Activated CD4-positive, alpha-beta T cell treated with anti-CD3 and anti-CD28 coated beads, Interleukin-2, amount 10 ng/mL, durations not matched to agents 7 days and 5 days (primary cell): ENCODE measurements at places on chromosomes 7 and 10.

DNA sequence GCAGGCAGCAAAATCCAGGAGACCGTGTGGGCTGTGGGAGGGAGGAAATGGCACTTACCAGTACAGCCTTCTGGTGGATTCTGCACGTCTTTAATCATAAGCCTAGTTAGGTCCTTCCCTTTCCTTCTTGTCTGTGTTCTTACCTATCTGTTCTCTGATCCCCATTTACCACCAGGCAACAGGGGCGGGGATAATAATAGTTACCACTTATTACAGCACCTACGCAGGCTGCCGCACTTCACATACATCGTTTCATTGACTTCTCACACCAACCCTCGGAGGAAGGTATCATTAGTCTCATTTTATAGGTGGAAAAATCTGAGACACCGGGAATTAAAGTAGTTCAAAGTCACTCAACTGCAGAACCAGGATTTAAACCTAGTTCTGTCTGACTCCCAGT, 4.5 kb upstream of the EPHA1 start:
- DNase-seq: no peak

GRCh38 chr7:128757203-128757602, 18.0 kb downstream of the CALU start:
- DNase-seq: no peak

DNA sequence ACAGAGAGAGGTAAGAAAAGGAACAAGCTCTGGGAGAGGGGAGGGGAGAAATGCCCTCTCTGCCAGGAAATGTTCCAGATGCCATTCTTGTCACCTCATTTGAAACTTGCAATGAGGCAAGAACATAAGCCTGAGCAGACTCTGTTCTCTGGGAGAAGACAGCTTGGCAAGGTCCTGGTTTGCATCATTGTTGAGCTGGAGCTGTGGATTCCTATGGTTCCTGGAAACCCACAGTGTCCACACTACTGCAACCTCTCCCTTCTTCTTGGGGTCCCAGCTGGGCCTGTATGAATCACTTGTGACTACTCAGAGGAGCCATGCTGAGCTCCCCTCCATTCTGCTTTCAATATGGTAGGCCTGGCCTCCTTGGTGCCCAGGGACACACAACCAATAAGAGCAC, 60.8 kb upstream of the HECTD2 start:
- DNase-seq: no peak

- DNase-seq: no peak
These were observed 13.3 kb upstream of the TSGA13 start for GRCh38 chr7:130699686-130700085.

DNA sequence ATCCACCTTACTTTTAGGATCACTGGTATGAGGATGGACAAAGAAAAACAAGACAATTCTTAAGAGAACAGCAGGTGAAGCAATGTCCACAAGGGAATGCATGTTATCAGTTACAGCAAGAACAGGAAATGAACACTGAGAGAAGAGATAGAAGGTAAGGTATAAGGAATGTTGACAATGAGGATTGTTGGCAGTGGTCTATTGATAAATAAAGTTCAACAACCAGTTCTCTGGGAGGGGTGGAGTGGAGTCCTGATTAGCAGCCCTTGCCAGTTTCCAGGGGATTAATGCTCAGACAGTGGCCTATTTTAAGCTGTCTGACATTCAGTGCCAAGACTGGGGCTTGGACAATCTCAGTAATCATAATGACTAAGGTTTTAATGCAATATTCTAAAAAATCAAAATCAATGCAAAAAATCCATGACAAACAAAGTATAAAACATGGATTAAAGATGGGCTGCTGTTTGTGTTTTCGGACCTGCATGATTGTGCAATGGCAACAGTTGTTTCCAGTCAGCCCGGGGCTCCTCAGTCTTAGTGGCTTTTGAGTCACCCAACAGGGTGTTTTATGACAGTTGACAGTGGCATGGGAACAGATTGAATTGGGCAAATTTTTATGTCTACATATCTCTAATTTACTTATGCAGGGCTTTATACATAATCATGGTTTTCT, 13.8 kb upstream of the AKR1B1 start:
- DNase-seq: no peak

DNA sequence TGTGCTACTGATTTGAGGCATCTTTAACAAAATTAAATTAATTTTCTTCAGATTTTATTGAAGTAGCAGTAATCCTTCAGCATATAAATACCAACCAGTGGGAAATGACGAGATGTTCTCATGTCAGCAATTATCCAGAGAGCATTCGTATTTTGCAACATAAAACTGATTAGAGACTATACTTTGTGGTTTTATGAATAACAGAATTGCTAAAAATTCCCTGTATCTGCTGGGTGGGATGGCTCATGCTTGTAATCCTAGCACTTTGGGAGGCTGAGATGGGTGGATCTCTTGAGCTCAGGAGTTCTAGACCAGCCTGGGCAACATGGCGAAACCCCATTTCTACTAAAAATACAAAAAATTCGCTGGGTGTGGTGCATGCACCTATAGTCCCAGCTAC, 56.9 kb downstream of the ATAD1 start:
- DNase-seq: no peak

GRCh38 chr7:968205-969105, 6.9 kb downstream of the COX19 start:
- no peak for DNase-seq

DNA sequence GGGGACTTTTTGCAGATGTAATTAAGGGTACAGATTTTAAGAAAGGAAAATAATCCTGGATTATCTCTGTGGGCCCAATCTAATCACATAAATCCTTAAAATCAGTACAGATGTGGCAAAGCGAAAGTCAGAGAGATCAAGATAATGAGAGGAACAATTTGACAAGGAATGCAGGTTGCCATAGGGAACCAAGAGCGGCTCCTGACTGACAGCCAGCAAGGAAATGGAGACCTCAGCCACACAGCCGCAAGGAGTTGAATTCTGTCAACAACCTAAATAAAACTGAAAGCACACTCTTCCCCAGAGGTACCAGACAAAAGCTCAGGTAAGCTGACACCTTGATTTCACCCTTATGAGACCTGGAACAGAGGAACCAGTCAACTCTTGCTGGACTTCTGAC, 3.4 kb upstream of the PNPLA8 start:
- DNase-seq: no peak

DNA sequence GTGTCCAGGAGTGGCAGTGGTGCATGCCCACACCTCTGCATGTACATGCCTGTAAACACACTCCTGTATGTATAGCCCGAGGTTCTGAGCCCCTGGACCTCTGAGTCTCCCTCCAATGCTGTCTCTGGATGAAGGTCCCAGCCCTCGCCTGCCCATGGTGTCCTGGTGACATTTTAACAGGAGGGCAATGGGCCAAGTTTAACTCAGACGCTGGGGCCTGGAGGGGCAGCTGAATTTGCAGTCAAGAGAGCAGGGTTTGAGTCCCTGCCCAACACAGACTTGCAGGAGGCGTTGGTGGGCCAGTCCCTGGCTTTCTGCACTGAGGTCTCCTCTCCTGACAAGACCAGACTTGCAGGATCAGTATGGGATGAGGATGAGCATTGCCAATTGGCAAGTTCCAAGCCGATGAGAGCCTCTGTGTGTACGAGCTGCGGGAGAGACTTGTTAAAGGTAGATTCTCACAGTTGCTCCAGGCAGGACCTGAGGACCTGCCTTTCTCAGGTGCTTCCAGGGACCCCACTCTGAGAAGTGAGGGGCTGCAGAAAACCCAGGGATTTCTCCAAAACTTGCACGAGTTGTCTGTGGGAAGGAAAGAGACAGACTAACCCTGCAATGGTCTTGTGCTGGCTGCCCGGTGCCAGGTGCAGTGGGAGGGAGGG, 141.9 kb downstream of the ELFN1 start:
- DNase-seq: no peak

DNA sequence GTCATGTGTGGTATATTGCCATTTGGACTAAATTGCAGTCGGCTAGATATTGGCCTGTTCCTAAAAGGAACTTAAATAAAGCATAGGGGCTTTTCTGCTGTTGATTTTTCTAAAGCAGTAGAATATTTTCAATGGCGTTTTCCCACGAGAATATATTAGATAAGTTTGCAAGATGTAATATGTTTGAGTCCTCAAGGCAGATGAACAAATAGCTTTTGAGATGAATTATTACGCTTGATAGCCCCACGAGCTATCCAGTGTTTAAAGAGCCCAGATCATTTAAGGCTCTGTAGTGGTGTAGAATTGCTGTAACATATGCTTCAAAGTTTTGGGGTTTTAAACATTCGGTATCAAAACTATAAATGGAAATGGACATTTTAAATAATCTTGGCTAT, 2.9 kb downstream of the CELF2 start:
- no peak for DNase-seq

GRCh38 chr7:73623798-73624668, at the start of gene MLXIPL:
Gene MLXIPL (minus strand): TSS chr7:73624522. CDS start chr7:73624492, 30 bp downstream.
- DNase-seq: peak; percentile 62

DNA sequence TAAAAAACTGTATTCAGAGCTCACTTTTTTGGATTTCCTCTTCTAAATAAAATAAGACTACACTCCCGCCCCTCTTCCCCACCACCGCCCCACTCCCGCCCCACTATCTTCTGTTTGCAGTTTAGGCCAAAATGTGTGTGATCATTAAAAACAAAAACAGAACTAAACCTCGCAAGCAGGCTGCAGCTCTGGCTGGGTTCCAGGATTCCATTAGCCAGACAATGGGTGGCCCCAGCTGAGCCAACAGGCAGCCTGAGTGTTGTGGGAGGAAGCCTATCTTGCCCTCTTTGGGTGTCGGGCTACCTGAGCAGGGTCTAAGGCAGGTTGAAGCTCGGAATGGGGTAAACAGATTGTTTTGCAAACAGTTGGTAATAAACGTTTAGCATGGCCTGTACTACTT, 41.7 kb downstream of the ARL4A start:
- no peak for DNase-seq

GRCh38 chr10:36023939-36024338, 381.8 kb upstream of the FZD8 start:
- DNase-seq: no peak

GRCh38 chr7:24825931-24826661, 68.8 kb upstream of the GSDME start:
- no peak for DNase-seq

- no peak for DNase-seq
These were observed 55.4 kb downstream of the EEPD1 start for GRCh38 chr7:36208426-36208825.

DNA sequence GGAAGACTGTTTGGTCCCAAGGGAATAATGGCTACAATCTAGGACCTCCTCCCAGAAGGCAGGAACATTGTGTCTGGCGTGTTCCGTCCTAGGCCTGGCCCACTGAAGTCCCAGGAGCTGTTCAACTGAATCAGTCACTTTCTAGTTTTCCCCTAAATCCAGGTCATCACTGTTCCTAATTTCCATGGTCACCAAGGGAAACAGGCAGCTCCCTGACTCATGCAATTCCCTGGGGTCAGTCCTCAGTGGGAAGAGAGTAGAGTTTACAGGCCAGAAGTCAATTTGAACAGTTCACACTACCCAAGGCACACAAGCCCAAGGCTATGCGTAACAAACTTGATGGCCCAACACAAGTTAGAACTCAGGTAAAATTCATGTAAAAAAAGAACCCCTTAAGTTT, 44.0 kb downstream of the CREB3L2 start:
- no peak for DNase-seq

- no peak for DNase-seq
These were observed 301.0 kb downstream of the SORCS1 start for GRCh38 chr10:106863549-106863948.

DNA sequence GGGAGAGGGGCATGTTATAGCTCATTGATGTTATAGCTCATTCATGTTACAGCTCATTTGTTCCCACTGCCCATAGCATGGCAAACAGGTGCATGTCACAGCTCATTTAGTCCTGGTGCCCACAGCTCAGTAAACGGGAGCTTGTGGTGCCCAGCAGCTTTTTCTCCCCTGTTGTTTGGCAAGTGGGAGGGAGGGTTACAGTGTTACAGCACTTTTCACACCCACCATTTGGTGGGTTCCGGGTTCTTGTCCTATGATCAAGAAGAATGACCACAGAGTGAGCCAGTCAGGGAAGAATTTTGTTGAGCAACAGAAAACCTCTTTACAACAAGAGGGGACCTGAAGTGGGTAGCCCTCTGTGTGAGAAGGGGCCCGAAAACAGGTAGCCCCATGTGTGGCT, 162.8 kb upstream of the CSTF2T start:
- DNase-seq: no peak

DNA sequence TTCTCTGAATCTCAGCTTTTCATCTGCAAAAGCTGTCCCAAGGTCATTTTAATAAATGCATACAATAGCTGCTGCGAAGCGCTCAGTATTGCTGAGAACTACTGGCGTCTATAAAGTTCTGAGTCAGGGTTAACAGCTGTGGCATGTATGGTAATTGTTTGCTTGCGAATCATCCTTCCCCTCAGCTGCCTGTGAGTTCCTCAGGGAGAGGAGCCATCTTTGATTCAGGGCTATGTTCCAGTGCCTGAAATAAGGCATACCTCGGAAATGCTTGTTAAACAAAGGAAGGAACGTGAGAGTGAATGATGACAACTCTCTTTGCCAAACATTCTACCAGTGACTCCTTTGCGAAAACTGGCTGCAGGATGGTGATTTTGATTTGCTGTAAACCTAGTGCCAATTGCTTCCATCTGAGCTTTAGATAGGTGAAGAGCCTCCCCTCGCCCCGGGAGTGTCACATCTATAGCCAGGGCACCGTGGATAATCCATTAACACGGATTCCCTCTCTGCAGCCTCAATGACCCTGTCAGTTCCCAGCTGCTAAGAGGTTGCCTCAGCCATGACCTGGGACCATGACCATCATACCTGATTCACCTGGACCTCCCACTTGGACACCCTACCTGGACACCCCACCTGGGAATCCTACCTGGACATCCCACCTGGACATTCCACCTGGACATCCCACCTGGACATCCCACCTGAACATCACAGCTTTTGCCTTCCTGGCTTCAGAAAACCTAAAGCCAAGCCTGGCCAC, 39.6 kb downstream of the GPRIN2 start:
- no peak for DNase-seq

DNA sequence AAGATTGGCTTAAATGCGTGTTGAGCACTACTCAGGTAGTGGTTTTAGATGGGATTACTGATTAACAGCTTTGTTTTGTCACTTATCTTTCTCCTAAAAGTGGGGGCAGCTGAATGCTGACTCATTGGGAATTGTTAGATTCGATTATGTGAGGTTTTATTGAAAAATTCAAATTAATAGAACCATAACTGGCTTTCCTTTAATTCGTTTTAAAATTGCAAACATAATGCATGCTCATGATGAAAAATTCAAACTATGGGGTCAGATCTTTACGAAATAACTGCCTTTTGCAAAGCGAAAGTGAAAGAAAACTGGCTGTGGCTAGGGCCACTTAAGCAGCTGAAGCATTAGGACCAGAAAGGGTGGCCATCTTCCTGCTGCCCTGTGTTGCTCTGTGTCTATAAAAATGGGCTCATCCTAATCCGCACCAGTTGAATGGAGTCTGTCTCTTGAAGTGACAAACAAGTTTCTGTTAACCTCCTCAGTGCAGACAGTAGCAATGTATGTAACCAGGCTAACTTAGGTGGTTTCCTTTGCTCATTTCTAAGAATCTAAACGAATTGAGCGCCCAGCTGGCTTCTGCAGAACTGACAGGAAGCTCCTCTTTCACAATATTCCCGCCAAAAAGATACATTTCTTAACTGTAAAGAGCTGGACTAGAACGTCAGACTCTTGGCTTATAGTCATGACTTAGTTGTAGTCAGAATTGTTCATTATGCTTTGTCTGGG, 27.8 kb downstream of the DENND10 start:
- DNase-seq: peak; percentile 75
